Right kidney (tissue), 9 donors: ENCODE measurements at places on chromosomes 16 and 17.
A peak's percentile ranks its signal among the peaks of the same experiment; 100 is the strongest.

GRCh38 chr17:7841396-7841914 is 7.4 kb downstream of the KDM6B start:
- peak; percentile 63 for DNase-seq

DNA sequence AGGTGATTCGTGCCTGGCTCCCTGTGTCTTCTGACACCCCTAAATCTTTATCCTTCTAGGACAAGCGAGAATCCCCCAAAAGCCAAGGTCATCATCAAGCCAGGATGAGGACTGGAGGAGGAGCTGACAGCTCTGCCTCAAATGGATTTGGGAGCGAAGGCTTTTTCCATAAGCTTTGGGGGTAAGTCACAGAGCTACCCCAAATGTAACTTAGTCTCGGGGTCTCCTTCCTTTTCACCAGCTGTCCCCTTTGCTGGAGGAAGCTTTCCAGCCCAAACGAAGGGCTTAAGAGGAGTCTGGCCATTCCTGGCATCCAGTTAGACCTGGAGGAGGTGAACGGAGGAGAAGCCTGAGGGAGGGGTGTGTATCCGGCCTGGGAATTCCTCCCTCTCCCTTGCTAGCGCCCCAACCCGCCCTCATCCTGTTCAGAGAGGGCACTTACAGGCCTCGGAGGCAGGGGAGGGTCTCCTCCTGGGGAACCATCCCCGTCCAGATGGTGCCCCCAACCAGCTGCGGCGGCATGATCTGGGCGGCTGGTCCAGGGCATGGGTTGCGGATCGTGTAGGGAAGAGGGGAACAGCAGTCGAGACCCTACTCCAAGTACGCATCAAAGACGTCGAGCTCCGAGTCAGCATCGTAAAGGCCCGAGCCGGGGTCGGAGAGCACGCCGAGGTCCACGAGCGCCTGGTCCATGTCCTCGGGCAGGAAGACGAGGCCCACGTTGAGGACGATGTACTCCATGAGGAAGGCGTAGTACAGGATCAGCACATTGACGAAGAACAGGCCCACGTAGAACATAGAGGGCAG is 938 bp downstream of the DEXI start:
- peak; percentile 56 for DNase-seq

DNA sequence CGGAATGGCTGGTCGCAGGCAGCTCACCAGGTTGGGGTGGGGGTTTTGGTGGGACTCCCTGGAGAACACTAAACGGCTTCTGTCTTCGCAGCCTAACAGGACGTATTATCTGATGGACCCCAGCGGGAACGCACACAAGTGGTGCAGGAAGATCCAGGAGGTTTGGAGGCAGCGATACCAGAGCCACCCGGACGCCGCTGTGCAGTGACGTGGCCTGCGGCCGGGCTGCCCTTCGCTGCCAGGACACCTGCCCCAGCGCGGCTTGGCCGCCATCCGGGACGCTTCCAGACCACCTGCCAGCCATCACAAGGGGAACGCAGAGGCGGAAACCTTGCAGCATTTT is 59.7 kb downstream of the PDPK1 start:
- DNase-seq, result no peak

DNA sequence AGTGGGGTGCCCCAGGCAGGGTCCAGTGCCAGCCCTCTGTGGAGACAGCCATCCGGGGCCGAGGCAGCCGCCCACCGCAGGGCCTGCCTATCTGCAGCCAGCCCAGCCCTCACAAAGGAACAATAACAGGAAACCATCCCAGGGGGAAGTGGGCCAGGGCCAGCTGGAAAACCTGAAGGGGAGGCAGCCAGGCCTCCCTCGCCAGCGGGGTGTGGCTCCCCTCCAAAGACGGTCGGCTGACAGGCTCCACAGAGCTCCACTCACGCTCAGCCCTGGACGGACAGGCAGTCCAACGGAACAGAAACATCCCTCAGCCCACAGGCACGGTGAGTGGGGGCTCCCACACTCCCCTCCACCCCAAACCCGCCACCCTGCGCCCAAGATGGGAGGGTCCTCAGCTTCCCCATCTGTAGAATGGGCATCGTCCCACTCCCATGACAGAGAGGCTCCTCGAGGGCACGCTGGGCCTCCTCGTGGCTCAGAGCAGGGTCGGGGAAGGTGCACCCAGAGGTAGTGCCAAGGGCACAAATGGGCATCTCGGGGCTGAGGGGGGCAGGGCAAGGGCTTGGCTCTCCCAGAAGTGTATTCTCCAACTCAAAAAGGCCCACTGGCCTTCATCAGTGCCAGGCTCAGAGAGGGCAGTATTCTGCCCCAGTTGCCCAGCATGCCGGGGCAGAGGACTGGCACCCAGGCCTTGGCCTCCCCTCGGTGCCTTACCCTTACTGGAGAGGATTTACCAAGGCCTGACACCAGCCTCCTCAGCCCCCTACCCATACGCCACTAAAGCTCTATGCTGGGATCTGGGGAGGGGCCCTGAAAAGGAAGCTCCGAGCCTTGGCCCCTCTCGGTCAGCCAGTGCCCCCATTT is at the start of gene CDH5:
Gene CDH5 (plus strand): TSS at position 259 of the 867 bp plus-strand sequence. CDS start 12,647 bp downstream, outside the sequence.
- DNase-seq, result no peak

DNA sequence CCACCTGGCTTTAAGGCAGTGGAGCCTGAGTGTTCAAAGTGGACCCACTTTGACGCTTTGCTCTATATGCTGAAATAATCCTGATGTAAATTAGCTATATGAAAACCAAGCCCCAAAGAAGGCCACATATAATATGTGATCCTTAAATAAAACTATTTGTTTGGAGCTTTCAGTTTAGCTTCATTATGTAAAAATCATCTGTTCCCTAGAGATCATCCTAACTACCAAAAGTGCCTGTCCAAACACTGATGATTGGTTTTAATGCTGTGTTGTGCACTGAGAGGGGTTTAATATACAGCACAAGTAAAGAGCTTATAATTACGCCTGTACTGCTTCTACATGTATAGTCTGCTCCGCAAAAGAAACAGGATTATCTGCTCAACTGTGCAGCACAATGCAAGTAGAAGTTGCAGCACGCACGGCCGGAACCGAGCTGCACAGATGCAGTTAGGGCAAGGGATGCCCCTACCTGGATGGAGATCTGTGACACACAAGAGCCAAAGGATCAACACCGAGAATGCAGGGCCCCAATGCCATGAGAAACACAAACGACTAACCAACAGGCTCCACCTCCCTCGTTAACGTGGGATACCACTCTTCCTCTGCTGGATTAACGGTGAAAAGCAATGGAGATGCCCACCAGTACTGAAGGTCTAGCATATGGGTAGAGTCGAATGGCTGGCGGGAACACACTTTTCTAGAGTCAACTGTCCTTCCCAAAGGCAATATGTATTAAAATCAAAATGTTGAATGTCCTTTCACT is 20.5 kb downstream of the USP7 start:
- no peak for DNase-seq

DNA sequence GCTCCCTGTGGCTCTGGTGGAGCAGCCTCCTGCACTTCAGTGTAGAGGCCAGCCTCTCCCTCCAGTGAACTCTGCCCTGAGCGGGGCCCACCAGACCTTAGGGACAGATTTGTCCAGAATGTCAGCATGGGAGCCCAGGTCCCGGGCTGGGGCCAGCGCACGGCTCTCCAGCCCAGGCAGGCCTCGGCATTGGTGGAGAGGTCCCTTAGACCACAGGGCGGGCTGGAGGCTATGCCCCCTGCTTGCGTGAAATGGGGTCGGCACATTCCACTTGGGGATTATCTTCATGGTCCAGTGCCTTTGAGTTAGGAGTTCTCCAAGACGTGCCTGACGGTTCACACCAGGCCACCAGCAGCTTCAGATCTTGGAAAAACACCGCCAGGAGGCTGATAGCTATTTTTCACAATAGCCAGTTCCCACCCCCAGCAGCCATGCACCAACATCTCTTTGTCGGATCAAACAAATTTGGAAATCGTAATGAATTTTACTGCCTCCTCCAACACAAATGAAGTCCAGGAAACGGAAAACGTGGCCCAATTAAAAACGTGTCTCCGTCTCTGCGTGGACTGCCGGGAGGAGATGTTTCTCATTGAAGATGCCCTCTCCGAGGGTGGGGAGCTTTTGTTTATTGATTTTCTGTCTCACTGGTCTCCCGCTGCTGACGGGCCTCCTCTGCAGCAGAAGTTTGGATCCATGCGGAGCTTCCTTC is 110.0 kb upstream of the CIBAR2 start:
- DNase-seq, result peak; percentile 64

GRCh38 chr17:75011401-75012095 is 922 bp upstream of the MRPL58 start:
- DNase-seq, result no peak

DNA sequence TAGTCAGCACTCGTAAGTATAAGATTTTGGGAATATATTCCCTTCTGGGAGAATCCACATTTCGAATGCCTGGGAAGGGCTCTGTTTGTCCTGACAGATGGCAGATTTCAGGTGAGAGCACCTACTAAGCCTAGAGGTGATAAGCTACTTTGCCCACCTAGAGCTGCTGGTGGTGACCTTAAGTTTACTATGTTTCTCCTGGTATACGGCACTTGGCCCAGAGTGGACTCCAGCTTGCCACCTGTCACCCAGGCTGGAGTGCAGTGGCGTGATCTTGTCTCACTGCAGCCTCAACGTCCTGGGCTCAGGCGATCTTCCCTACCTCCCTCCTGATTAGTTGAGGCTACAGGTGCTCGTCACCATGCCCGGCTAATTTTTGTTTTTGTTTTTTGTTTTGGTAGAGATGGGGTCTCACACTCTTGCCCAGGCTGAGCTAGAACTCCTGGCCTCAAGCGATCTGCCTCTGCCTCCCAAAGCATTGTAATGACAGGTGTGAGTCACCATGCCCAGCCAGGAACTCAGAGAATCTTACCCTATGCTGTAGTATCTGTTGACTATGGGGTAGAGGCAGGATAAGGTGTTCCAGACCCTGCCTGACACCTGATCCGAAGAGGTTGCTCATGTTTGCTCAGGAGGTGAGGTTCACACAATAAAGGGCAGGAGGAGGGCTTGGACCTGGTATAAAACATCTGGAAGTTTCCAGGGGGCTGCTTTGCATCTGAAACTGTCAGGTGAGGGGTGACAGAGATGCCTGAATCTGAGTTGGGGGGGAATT is at the start of gene ZG16:
Gene ZG16 (plus strand): TSS at position 681 of the 775 bp plus-strand sequence. CDS start 1,011 bp downstream, outside the sequence.
- DNase-seq, result no peak

GRCh38 chr16:89360760-89361435 is 129.5 kb downstream of the ANKRD11 start:
- DNase-seq, result no peak

GRCh38 chr17:82305727-82306300 is 11.6 kb downstream of the CD7 start:
- DNase-seq, result no peak

GRCh38 chr16:30335598-30336474 is 19.3 kb downstream of the CD2BP2 start:
- DNase-seq, result no peak

GRCh38 chr17:62573480-62574117 is 53.9 kb upstream of the MRC2 start:
- DNase-seq, result no peak

- DNase-seq, result no peak
Observed at GRCh38 chr17:68709461-68709860, 108.3 kb upstream of the FAM20A start.

DNA sequence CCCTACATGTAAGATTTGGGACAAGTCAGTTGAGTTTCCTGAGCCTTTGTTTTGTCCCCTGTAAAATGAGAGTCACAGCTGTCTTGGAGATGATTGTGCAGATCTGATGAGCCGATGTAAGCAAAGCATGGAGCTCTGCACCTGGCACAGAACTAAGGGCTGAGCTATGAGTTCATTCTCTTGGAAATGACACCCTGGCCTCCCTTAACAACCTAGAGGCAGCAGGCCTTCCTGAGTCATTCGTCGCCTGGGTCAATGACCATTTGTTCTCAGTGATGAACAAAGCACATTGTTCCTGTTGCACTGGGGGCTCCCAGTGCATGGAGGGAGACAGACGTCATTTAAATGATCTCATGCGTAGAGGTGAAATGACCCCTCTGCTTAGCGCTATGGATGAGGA is 62.8 kb upstream of the GCSH start:
- no peak for DNase-seq

GRCh38 chr17:38419508-38419981 is 8.7 kb upstream of the ARHGAP23 start:
- DNase-seq, result no peak

GRCh38 chr16:10405386-10405939 is 19.6 kb downstream of the ATF7IP2 start:
- DNase-seq, result no peak

GRCh38 chr16:77246150-77246549 is 46.9 kb downstream of the SYCE1L start:
- DNase-seq, result no peak

GRCh38 chr17:1882836-1883235 is 53.0 kb downstream of the RPA1 start:
- DNase-seq, result peak; percentile 12

DNA sequence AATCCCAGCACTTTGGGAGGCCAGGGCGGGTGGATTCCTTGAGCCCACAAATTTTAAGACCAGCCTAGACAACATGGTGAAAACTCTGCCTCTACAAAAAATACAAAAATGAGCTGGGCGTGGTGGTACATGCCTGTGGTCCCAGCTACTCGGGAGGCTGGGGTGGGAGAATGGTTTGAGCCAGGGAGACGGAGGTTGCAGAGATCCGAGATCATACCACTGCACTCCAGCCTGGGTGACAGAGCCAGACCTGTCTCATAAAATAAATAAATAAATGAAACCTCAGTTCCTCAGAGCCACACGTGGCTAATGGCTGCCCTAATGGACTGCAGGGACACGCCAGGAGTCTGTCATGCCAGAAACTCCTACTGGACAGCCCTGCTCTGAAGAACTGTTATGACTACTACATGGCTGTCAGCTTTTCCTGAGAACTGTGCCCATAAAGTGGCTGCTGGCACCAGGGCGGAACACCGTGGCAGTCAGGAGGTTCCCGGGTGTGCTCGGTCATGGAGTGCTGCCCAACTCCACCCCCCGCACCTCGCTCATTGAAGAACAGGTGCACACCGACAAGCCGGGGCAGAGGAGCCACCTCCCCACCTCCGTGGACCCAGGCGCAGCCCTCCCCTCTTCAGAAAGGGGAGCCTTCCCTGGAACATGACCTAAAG is 4.3 kb downstream of the TMEM11 start:
- DNase-seq, result peak; percentile 29

DNA sequence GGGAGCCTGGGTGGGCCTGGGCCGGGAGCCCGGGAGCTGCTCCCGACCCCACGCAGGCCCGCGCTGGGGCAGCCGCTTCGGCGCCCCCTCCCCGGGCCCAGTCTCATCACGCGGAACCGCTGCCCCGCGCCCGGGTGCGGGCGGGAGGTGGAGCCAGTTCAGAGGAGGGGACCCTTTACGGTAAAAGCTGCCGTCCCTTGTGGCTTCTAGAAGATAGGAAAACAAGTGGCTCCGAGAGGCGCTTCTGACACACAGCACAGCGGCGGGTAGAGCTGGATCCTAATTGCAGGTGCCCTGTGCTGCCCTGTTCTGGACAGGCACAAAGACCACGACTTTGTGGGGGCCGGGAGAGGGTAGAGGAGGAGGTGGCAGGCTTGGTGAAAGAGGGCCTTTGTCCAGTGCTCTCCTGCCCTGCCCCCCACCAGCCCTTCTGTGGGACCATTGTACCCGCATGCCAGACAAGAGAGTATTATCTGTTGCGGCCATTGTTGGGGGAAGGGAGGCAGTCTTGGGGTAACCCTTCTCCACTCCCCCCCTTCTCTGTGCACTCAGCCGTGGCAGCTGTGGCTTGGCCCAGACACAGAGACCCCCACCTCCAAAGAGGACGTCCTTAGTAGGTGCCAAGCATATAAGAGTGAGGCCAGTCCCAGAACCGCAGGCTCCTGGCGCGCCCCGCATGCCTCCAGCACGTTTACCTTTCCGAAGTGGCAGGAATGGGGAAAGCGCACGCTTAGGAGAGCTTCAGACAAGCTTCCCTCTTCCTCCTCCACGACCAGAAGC is 736 bp downstream of the CNP start:
- DNase-seq, result peak; percentile 38
